ENCODE measurements at places on chromosomes 6 and 20.

- DNase-seq: no peak
Measured at GRCh38 chr20:298776-299391, 1.5 kb downstream of the ZCCHC3 start.

DNA sequence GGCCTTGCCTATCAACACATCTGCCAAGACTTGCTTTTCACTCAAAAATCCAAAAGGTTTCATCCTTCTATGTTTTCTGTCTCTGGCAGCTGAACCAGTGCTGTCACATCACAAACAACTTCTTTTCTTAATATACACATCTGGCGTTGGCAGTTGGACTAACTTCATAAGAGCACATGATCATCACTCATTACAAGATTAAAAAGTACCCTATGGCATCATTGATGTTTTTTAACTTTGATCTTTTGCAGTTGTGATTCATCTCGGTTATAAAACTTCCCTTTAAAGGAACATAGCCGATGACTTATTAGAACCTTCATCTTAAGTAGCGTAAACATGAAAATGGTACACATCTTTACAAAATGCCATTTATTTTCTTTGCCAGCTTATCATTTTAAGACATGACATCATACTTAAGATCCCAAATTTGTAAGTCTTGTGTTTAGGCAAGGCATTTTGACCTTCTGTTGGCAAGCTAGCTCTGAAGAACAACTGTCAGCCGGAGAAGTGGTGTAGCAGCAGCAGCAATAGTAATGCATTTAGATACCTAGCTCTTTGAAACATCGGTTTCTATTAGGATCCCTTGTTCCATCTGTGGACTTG is 64.2 kb upstream of the SUPT3H start:
- no peak for DNase-seq

GRCh38 chr20:63568170-63568981 is 5.7 kb downstream of the HELZ2 start:
- no peak for DNase-seq

GRCh38 chr20:25287631-25288290 is 39.9 kb downstream of the PYGB start:
- no peak for DNase-seq

GRCh38 chr6:3384241-3385143 is 72.4 kb downstream of the SLC22A23 start:
- no peak for DNase-seq

DNA sequence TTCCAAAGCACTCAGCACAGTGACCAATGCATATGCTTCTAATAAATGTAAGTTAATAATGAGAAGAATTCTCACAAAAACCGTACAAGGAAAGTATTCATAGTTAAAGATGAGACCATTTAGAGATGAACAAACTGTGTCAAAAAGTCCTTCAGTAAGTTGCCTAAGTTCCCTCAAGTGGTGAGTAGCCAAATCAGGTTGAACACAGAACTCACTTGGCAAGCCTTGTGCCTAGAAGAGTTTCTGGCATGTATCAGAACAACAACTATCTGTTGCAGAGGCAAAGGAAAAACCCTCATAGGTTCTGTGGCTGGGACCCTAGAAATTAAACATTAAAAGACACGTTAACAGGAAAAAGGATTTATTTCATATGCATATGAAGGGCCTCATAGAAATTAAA is 129.6 kb upstream of the DOK5 start:
- no peak for DNase-seq

- DNase-seq: no peak
Measured at GRCh38 chr20:38001173-38001875, 31.9 kb downstream of the TTI1 start.

GRCh38 chr6:14258695-14259593 is 141.4 kb downstream of the CD83 start:
- DNase-seq: no peak

DNA sequence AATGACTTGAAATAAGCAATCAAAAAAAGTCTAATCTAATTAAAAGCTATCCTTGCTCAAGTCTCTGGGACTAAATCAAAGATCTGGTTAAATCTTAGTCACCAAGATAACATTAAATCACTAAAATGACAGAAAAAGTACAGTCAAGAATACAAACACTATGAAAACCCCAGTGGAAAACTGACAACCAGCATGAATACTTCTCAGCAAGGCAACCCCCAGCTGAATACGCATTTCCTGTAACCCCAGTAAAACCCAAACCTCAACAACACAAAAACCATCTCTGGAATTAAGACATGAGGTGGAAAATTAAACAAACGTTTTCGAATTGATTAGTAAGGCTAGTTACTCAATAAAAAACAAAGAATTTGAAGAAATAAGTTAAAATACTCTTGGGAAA is 23.7 kb upstream of the ZC3H12D start:
- no peak for DNase-seq

DNA sequence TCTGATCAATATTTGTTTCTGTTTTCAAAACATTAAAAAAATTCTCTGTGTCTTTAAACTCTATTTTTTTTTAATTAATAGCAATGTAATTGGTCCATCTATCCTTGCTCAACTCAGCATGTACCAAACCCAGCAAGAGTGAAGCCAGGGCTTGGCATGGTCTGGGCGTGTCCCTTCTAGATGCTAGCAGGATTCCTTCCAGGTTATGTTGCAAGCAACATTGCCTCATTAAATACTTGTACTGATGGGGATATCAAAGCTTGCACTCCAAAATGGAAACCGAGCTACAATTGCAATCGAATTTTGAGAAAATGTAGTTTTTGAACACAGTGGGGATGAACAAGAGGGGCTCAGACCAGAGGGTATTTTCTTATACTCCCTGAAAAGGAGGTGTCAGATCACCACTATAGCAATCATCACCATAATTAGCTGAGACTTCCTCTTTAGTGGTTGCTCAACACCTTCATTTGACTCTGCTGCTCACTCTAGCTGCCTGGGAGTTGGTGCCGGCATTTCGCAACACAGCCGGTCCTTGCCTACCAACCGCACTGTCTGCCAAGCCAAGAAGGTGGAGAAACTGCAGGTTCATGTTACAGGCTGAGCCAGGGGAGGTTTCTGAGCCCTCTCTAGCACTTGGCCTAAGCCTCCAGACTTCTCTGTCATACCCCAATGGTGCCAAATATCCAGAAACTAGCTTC is 67.8 kb upstream of the RALGAPA2 start:
- DNase-seq: peak; percentile 98

DNA sequence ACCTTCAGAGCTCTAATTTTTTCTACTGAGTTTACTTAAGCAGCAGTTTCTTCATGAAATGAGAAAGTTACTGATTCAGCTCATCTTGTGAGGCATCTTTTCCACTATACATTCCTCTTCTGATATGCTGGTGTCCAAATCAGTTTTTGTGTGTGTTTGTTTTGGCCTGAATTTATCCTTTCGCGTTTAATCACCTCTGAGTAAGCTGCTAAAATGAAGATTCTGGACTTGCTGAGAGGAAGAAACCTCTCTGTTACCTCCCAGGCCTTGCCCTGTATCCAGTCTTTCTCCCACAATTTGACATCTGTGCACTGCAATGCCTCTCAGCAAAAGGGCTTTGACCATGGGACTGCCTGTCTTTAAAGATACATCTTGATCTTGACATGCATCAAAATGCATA is 536.2 kb upstream of the NRSN1 start:
- no peak for DNase-seq

DNA sequence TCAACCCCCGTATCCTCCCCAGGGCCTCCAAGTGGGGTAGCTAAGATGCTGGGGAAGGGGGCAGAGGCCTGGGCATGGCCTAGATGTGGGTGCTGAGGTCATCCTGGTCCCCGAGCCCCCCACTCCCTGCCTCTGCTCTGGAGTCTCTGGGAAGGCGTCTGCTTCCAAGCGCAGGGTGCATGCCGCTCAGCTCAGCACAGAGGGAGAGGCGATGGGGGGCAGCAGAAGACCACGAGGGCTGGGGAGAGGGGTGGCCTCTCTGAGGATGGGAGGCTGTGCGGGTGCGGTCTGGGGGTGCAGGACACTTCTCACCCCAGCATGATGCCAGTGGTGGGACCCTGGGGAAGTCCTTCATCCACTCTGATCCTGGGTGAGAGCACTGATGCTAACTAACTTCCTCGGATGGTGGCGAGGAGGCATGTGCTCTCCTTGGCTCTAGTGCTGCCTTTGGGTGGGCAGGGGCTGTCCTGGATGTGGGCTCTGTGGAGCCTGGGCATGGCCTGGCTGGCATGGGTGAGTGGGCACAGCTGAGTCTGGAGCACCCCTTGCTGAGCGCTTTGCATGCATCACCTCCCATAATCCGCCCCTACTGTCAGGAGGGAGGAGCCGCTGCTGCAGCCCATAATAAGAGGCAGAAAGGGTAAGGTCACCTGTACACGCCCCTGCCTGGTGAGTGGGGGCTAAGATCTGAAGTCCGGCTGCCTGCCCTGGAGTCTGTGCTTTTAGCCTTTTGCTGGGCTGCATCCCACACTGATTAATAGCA is 34.7 kb downstream of the EFCAB8 start:
- no peak for DNase-seq

- DNase-seq: no peak
Measured at GRCh38 chr6:131685266-131685780, 15.9 kb downstream of the OR2A4 start.

GRCh38 chr20:32762754-32763201 is 593 bp downstream of the DNMT3B start:
- no peak for DNase-seq

DNA sequence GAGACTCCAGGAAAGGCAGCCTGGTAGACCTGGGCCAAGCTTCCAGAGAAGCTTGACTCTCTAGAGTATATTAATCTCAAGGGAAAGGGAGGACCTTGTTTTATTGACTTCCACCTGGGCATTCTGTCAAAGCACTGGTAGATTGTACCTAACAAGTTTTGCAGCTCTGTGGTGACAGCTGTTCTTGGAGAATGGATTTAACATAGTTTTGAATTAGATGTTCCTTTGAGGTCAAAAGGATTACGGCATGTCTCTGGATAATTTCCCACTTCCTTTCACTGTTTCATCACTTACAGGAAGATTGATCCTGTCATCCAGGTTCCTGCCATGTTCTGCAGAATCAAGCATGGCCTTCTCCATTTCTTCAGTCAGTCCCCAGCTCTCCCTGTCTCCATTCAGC is 246.0 kb downstream of the PHACTR1 start:
- DNase-seq: no peak

DNA sequence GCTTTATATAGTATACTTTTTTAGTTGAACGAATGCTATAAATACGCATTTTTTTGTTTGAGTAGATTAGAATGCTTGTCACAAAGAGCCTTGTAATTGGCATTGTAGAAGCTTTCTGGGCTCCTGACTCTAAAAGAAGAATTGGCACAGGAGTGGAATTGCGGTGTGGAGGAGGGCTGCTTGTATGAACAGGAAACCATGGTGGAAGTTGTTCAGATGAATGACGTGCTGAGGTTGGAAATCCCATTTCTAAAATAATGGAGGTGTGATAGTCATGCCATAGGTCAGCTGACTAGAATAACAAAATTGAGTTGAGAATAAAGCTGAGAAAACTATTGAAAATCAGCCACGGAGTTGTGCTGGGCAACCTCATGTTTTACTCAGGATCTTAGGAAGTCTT is 174.9 kb downstream of the QKI start:
- DNase-seq: no peak

GRCh38 chr20:62445553-62446340 is 18.4 kb upstream of the RBBP8NL start:
- no peak for DNase-seq

GRCh38 chr20:10724449-10725173 is 50.8 kb upstream of the JAG1 start:
- no peak for DNase-seq

DNA sequence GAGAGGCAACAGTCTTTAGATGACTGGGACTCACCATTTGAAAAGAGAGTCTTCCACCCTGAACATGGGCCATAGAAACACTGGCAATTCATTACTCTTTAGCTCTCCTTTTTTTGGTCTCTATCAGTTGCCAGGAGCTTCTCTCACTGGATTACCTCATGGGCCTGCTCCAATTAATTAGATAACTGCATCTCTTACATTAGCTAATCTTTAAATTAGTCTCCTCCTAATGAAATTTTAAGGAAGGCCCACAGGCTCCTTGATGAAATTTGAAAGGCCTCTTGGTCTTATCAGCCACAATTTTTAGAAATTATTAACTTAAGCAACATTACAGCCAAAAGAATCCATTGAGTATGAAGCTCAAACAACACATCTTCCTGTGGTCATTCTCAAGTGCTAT is 184.4 kb downstream of the UNC5CL start:
- no peak for DNase-seq

GRCh38 chr6:41958022-41958856 is 16.6 kb upstream of the CCND3 start:
- DNase-seq: no peak

GRCh38 chr20:63701051-63701328 is 4.5 kb downstream of the TNFRSF6B start:
- DNase-seq: no peak

DNA sequence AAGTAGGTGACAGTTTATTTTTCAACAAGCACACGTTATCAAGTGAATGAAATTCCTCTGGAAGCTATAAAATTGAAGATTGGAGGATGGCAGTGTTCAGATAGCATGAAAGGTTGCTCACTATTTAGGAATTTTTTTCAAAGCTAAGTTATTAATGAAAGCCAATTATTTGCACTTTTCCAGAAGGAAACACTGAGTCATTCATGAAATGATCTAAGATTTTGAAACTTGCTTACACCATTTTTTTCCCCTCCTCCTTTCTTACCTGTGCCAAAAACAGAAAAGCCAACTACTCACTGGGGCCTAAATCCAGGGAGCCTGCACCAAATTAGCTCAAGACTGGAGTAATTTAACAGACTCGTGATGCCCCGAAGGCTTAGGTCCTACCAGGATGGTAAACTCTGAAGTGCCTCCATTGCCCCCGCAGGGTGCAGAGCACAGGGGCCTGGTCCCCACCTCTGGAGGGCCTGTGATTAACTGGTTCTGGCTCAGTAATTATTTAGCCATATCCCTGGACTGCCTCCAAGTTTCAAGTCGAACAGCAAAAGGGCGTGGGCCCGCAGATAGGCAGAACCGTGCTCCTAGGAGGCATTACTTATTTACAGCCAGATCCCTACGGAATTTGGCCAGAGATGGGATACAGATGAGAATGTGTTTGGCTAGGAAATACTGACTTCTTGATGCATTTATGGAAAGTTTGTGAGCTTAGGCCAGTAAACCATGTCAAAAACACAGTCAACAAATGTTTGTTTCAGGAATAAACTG is 28.0 kb upstream of the ZNF217 start:
- DNase-seq: no peak

- DNase-seq: no peak
Measured at GRCh38 chr6:2800552-2801316, 35.5 kb downstream of the WRNIP1 start.

GRCh38 chr6:159305804-159306537 is 136.8 kb downstream of the FNDC1 start:
- DNase-seq: no peak
